ENCODE measurements at places on chromosomes 6 and 20. TPM values are rescaled to one million over a fixed set of nuclear protein-coding genes. Genes with fewer than 3 reads are reported as not detected.
A peak's percentile ranks its signal among the peaks of the same experiment; 100 is the strongest.

GRCh38 chr6:161261325-161261724 is 12.5 kb downstream of the AGPAT4 start:
- H3K4me3 ChIP-seq = no peak overlapping the region
- H3K27ac ChIP-seq = no peak overlapping the region
- no peaks in the 10 kb centered on the region for H3K27me3 ChIP-seq
- H3K4me1 ChIP-seq = peaks cover 31% of the 10 kb centered on the region
- H3K36me3 ChIP-seq = peaks cover 28% of the 10 kb centered on the region
- DNase-seq = no peak

DPPA5 gene
- total RNA-seq = not detected

PRSS35 gene
- total RNA-seq = 6.5 TPM

GRCh38 chr6:52417675-52418111 is 2.4 kb upstream of the EFHC1 start:
- no peak for DNase-seq
- no peaks in the 10 kb centered on the region for H3K27me3 ChIP-seq

DNA sequence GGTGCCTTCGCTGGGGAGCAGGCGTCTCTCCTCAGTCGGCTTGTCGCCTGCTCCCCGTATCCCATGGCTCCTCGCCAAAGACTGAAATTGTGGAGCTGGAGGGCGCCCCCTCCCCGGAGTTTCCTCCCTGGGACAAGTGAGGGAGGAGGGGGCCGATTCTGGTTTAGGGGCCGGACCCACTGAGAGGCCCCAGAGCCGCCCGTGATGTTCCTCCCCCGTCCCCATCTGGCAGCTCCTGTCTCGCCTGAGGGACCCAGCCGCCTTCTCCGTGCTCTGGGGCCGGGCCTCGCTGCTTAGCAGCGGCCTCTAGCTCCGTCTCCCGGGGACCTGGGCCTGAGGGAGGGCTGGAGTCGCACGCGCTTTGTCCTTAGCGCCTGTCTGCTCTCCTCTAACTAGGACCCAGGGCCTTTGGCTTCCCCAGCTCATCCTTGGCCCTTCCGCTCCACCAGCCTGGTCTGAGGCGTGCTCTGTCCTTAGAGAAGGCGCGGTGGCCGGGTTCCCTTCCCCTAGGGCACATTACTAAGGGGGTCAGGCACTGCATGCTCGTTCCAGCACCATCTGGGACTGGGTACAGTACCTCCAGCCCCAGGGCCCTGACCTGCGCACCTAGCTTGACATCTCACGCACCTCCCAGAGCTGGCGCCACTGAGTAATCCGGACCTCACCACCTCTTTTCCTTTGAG is 29.7 kb downstream of the SLC12A5 start:
- H3K36me3 ChIP-seq = peaks cover 34% of the 10 kb centered on the region
- peaks cover 66% of the 10 kb centered on the region for H3K27me3 ChIP-seq
- DNase-seq = peak; percentile 72
- no peak overlapping the region for H3K27ac ChIP-seq
- H3K4me3 ChIP-seq = peak overlapping the region; percentile 78
- no peaks in the 10 kb centered on the region for H3K4me1 ChIP-seq

DNA sequence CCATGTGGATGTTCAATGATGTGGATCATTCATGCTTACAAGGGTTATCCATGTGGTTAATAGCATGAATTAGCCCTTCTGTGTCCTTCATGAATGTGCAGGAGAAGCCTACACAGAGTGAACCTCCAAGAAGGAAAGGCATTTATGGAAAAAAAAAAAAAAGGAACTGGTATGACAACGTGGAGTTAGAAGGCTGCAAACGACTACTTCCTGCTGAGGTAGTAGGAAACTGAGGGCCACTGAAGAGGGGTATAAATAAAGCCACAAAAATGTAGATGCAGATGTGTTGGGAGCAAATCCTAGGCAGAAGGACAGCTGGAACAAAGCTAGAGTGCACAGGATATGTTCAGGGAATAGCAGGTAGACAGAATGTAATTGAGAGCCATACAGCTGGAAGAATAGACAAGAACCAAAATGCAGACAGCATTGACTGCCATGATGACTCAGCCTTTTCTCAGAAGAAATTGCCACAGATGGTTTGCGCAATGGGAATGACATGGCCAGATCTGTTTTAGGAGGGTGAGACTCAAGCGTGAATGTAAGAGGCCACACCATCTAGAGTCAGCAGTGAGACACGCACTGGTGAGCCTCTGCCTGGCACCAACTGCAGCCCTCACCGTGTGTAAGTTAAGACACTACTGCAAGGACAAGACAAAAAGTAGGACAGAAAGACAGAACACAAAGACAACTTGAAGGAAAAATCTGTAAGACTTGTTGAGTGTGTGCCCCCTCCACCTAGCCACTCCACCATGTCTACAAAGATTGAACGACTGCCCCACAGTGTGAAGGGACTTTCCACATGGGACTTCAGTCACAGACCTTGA is 79.8 kb downstream of the KIF13A start:
- no peak overlapping the region for H3K4me3 ChIP-seq
- H3K27me3 ChIP-seq = no peaks in the 10 kb centered on the region
- H3K36me3 ChIP-seq = peaks cover 4% of the 10 kb centered on the region
- peaks cover 10% of the 10 kb centered on the region for H3K4me1 ChIP-seq
- DNase-seq = no peak
- peak overlapping the region; percentile 52 for H3K27ac ChIP-seq

GRCh38 chr6:161318456-161318855 is 44.6 kb upstream of the AGPAT4 start:
- H3K27me3 ChIP-seq = no peaks in the 10 kb centered on the region
- no peaks in the 10 kb centered on the region for H3K36me3 ChIP-seq
- no peak overlapping the region for H3K27ac ChIP-seq
- no peak overlapping the region for H3K4me3 ChIP-seq
- peaks cover 6% of the 10 kb centered on the region for H3K4me1 ChIP-seq
